ENCODE measurements at places on chromosomes 4 and X.

DNA sequence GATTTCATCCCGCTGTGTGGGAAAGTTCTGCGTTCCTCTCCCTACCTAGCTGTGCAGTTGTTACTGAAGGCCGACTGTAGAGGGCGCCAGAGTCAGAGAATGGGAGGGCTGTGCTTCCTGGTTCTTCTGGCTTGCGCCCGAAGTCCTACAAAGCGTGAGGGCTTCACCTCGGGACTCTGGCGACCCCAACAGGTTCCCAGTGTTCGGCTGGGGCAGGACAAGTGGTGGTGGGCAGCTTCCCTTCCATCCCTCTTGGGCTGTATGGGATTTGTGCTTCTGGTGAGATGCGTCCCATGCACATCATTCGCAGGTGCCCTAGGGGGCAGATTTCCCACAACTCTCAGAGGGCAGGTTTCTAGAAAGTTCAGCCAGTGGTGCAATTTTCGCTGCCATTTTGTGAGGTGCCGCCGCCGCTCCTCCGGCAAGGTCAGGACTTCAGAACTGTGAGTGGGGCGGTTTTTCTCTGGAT lies 27.3 kb downstream of the CT45A1 start:
- peak; percentile 44 for DNase-seq

DNA sequence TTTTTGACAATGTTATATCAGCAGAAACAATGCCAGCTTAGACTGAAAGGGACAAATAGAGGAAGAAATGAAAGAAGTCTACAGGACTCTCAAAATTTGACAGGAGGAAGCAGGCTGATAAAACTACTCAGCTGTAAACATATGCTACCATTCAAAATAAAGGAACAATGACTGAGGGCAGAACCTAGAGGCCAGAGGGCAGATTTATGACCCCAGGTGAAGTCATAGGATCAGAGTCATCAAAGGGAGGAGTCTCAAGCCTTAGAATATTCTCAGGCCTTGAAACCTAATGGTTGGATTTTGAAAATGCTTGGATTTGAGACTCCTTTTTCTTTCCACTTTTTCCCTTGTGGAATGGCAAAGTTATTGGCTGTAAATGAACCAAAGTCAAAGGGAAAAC lies 17.0 kb upstream of the SYTL5 start:
- DNase-seq: no peak

GRCh38 chrX:47232803-47233332 lies at the start of gene USP11:
USP11 (plus strand) TSS chrX:47233009; CDS start chrX:47233044, 35 bp downstream.
- peak; percentile 48 for DNase-seq

DNA sequence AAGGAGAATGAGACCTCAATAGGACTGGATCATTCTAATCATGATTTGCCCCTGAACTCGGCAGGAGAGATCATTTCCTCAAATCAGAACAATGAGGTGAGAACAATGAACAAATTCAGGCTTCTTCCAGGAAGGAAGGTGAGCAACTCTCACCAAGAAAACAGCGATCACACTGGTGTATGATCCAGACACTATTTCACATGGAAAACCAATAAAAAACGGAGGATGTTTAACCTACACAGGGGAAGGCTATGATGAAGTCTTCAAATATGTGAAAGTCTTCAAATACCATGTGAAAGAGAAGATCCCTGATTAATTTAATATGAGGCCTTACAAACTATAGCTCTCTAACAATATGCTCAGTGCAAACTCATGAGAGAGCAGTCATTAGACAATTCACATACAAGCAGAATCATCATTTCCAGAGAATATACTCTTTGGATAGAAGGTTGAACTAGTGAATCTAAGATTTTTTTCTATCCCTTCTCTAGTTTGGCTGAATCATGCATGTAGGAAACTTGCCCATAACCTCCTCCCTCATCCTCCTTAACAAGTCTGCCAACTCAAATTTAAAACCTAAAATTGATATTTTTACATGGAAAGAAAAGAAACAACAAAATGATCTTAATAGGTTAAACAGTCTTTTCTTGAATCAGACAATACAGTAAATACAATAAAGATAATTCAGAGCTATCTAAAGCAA lies 122.5 kb downstream of the ADAMTS3 start:
- DNase-seq: no peak
